A549 treated with DMSO at 1 μM for 4 hours (cell line): ENCODE measurements at places on chromosomes 7 and 10. TPM values are rescaled to one million over a fixed set of nuclear protein-coding genes. Genes with fewer than 3 reads are reported as not detected.

The GHRHR gene
- total RNA-seq, result not detected in 5 replicates

The AKR1C8 gene
- total RNA-seq, result 0.32 to 0.49 TPM in 2 of 5 replicates, not detected in the others

The IGF2BP3 gene
- total RNA-seq, result 20.7 to 26.6 TPM (median 25.1 TPM) in 5 replicates

The PLEKHS1 gene
- total RNA-seq, result 0.05 to 0.19 TPM (median 0.08 TPM) in 4 of 5 replicates, not detected in the other

The TBRG4 gene
- 109 to 115 TPM (median 112 TPM) in 5 replicates for total RNA-seq

The CALML5 gene
- total RNA-seq, result not detected in 5 replicates

The GIMAP7 gene
- not detected in 5 replicates for total RNA-seq

The ACSM6 gene
- total RNA-seq, result not detected in 5 replicates

The EMX2 gene
- total RNA-seq, result not detected in 5 replicates

The ITGA8 gene
- not detected in 5 replicates for total RNA-seq

The C7orf57 gene
- total RNA-seq, result 0.24 to 0.37 TPM (median 0.28 TPM) in 5 replicates

The ZNF783 gene
- 5.6 to 7.6 TPM (median 6.5 TPM) in 5 replicates for total RNA-seq

The SPDYE5 gene
- total RNA-seq, result not detected in 5 replicates
